ENCODE measurements at places on chromosomes 5 and 9. TPM values are rescaled to one million over a fixed set of nuclear protein-coding genes. Genes with fewer than 3 reads are reported as not detected.
A peak's percentile ranks its signal among the peaks of the same experiment; 100 is the strongest.

DNA sequence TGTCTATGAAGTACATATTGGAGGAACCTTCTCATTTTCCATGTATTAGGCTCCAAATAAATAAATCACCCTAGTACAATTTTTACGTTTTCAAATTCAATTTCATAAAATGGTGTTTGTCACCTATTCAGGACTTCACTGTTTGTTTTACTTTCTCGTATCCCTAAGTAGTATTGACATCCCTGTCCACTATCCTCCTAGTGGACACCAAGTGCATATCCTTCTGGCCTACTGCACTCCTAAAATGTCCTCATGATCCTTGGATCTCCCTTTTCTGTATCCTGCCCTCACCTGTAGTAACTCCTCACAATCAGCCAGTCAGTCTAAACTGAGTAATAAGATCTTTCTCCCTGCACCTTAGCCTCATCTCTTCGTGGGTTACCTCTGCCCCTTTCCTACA lies 539.9 kb downstream of the DMRTA1 start:
- H3K27ac ChIP-seq: no peak overlapping the region
- H3K4me1 ChIP-seq: no peaks in the 10 kb centered on the region
- H3K27me3 ChIP-seq: no peaks in the 10 kb centered on the region
- H3K36me3 ChIP-seq: no peaks in the 10 kb centered on the region

DDX4 gene
- not detected for total RNA-seq

ZBTB34 gene
- 16.8 TPM for total RNA-seq

DNA sequence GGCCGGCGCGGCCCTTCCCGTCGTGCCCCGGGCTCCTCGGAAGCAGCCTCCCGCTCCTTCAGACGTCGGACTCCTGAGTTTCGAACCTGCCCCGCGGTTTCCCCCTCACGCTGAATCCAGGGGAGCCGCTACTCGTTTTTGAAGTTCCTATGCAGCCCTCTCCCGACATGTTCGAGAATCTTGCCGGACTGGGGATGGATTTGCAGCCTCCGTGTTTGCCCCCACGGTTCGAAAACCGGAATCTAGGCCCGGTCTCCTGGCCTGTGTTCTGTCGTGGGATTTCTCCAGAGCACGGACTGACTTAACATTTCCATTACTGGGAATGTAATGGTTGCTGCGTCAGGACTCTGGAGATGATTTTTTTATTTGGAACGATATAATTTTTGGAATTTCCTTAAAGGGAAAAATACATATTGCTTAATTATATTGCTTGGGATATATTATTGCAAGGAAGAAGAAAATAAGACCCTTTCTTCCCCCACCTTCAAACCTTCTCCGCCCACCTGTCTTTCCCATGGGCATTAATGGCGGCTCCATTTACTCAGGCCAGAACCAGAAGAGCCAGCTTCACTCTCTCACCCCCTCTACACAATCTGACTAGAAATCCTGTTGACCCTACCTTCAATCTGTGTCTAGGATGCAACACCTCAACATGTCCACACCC lies 8.5 kb upstream of the MGAT1 start:
- H3K36me3 ChIP-seq: no peaks in the 10 kb centered on the region
- H3K27me3 ChIP-seq: no peaks in the 10 kb centered on the region
- H3K4me3 ChIP-seq: peak overlapping the region; percentile 74

GRM6 gene
- not detected for total RNA-seq

- H3K27me3 ChIP-seq: no peaks in the 10 kb centered on the region
- no peak overlapping the region for H3K4me3 ChIP-seq
- no peak overlapping the region for H3K27ac ChIP-seq
Observed at GRCh38 chr9:71094708-71095251, 26.6 kb downstream of the TRPM3 start.

NEURL1B gene
- total RNA-seq: 74.7 TPM

DNA sequence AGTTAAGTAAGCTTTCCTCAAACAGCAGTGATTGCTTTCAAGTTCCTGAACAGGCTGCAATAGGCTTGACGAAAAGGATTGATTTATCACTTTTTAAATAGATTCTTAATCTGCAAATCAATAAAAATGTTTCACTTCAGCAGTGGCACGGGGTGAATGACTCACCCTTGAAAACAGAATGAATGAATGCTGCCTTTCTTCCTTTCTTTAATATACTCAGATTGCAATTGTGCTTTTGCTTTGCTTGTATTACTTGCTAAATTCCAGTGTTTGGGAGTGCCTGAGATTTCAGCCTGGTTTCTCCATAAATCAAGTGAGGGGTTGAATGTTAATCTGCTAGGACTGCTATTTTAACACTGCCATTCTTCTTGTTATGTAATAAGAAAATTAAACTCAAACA lies 1293.8 kb downstream of the PTPRD start:
- peaks cover 11% of the 10 kb centered on the region for H3K4me1 ChIP-seq
- H3K27me3 ChIP-seq: no peaks in the 10 kb centered on the region
- H3K36me3 ChIP-seq: no peaks in the 10 kb centered on the region

DNA sequence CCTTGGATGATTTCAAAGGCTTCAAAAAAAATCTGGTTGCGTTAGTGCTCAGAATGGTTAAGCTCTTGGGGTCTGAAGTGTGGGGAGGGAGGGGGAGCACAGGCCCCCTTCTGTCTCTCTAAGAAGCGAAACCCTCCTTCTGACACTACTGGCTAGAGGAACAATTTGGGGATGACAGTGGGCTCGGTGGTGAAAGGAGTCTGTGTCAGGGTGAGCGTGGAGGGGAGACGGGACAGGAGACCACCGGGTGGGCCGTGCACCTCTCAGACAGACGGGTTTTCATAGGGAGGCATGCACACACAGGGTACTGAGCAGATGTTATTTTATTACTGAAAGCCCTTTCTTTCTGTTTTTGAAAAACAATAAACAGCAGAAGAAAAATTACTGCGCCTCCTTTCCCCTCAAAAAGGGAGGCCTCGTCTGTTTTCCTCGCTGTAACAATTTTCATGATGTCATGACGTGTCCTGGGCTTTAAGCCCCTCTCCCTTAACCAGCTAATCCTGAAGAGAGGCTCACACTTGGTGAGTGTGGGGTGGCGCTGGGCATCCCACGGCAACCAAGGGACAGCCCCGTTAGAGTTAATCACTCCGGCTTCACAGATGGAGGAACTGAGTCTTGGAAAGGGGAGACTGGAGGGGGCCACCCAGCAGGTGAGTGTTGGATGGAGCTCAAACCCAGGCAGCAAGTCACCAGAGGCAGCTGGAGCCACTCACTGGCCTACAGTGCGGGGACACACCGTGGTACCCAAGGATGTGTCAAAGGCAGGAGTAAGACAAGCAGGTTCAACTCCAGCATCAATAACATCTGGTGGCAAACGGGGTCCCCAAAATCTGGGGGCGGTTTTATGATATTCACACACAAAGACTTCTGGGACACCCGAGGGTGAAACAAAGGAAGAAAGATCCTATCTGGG lies 53.4 kb downstream of the PTCH1 start:
- H3K4me3 ChIP-seq: peak overlapping the region; percentile 27
- peaks cover 33% of the 10 kb centered on the region for H3K36me3 ChIP-seq
- peaks cover 40% of the 10 kb centered on the region for H3K4me1 ChIP-seq

TNFSF8 gene
- total RNA-seq: 0.46 TPM

NUTM2G gene
- not detected for total RNA-seq

- DNase-seq: no peak
- H3K36me3 ChIP-seq: peaks cover 53% of the 10 kb centered on the region
- no peaks in the 10 kb centered on the region for H3K27me3 ChIP-seq
- H3K4me3 ChIP-seq: no peak overlapping the region
- H3K4me1 ChIP-seq: peaks cover 23% of the 10 kb centered on the region
Observed at GRCh38 chr9:136941231-136942111, 3.1 kb downstream of the FBXW5 start.

All from esophagus muscularis mucosa (tissue), 4 donors.